ENCODE measurements at places on chromosomes 2 and 18.

DNA sequence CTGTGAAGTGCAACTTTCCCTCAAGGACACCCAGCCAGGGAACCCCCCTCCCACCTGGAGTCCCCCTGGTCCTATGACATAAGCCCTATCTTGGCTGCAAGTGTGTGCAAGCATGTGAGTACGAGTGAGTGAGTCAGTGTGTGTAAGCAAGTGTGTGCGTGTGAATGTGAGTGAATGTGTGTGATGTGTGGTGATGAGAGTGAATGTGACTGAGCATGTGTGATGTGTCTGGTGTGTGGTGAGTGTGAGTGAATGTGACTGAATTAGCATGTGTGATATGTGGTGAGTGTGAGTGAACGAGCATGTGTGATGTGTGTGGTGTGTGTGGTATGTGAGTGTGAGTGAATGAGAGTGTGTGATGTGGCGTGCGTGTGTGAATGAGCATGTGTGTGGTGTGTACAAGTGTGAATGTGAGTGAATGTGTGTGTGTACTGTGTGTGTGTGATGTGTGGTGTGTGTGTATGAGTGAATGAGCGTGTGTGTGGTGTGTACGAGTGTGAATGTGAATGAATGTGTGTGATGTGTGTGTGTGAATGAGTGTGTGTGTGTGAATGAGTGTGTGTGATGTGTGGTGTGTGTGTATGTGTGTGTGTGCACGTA is 68.8 kb upstream of the SMAD7 start:
- DNase-seq: no peak

GRCh38 chr2:171530378-171530777 is 8.1 kb downstream of the CYBRD1 start:
- no peak for DNase-seq

DNA sequence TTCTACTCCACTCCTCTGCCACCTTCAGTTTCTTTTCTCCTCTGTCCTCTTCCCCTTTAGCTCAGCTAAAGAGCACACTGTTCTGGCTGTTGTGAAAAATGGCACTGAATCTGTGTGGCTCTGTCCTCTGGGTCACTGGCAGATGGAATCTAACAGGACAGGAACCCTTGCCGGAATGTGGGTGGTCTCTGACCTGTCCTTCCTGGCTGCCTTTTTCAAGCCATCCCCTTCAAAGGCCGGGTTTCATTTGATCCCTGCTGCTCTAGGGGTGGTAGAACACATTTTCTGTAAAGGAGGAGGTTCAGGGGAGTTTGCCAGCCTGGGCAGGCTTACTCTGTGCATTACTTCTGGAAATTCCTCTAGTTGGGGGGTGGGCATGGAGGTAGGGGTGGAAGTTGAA is 29.9 kb downstream of the MTCL1 start:
- DNase-seq: no peak

DNA sequence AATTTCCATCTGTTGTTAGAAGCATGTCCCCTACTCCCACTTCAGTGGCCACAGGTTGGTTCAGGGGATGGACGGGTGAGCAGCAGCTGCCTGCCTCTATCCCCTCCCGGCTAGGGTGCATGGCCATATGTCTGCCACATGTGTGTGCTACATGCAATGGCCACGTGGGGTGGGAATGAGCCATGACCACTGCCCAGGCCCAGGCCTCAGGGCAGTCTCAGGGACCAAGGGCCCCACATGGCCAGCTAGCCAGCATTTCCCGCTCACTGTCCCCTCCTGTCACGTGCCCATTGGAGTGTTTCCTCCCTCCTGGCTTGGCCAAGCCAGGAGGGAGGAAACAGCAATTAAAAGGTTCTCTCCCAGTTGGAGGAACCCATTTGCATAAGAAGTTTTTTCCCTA is 117.1 kb downstream of the KCNS3 start:
- DNase-seq: no peak

- no peak for DNase-seq
Observed at GRCh38 chr2:118224895-118225311, 136.6 kb downstream of the INSIG2 start.

GRCh38 chr2:219214141-219214540 is 4.6 kb downstream of the ABCB6 start:
- no peak for DNase-seq

DNA sequence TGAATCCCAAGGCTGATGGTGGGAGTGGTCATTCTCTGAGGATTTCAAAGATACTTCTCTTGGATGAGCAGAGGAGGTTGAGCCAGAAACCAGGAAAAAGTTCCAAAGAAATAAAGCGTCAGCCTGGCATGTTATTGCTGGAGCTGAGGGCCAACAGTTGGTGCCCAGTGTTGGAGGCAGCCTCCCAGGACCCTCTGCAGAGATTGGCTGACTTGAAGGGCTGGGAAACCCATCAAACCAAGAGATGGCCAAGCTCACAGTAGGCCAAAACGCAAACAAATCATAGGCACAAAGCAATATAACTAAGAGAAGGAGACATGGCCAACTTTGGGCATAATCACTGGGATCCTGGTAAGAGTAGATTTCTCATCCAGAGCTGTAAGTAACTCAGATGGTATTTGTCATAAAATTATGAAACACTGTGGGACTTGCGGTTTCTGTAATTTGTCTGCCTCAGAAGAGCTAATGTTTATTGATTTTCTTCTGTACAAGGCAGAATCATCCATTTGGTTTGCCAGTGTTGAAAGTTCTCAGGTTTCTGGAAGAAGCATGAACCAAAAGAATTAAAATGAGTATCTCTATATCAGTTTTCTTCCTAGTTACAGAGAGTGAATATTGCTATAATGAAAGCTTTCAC is 108.3 kb downstream of the ATL2 start:
- no peak for DNase-seq

- peak; percentile 8 for DNase-seq
Observed at GRCh38 chr18:7567474-7568425, 634 bp downstream of the PTPRM start.

GRCh38 chr2:233973786-233974185 is 56.6 kb downstream of the TRPM8 start:
- DNase-seq: no peak

DNA sequence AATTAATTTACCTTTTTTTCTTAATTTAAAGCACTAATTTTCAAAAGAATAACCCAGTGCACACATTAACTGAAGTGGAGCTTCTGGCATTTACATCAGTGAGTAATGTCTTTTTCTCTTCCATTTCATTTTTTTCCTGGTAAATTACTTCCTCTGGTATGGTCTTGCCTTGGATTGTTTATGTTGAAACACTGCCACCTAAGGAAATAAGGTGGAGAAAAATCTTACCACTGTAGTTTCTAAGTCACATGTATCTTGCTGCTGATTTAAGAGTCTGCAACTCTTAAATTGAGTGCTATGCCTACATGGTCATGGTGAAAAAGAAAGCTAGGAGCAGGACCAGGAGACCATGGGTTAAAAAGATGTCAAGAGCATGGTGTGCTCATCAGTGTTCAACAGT is 51.0 kb downstream of the TTC27 start:
- no peak for DNase-seq

GRCh38 chr2:29108225-29108624 is 7.0 kb upstream of the CLIP4 start:
- no peak for DNase-seq

- DNase-seq: no peak
Observed at GRCh38 chr2:112607680-112608438, 23.4 kb downstream of the CHCHD5 start.

GRCh38 chr2:87996570-87996969 is 19.8 kb downstream of the RNU2-63P start:
- no peak for DNase-seq

DNA sequence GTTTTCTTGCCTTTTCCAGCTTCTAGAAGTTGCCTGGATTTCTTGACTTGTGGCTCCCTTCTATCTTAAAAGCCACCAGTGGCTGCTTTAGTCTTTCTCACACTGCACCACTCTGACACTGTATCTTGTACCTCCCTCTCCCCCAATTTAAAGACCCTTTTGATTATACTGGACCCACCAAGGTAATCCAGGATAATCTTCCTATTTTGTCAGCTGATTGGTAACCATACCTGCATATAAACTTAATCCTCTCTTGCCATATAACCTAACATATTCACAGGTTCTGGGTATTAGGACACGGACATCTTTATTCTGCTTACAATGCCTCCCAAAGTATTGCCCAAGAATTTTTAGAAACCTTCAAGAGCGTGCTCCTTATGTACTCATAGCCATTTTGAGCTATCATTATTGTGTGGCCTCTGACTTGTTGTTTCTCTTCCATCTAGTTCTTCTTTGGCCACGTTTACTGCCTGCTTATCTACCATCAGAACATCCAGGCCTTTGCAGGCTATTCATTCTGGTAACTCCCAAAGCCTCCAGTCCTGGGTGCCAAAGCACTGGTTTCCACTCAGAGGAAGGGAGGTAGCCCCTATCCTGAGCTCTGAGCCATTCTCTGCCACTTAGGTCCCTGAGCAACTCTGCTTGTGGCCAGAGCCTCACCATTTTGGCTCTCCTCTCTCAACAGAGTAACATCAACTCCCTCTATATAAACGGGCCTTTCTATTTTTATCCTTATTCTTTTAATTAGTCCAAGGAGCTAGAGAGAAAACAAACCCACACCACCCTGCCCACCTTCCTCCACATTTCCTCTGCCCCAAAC is 70.8 kb downstream of the MYO3B start:
- no peak for DNase-seq

DNA sequence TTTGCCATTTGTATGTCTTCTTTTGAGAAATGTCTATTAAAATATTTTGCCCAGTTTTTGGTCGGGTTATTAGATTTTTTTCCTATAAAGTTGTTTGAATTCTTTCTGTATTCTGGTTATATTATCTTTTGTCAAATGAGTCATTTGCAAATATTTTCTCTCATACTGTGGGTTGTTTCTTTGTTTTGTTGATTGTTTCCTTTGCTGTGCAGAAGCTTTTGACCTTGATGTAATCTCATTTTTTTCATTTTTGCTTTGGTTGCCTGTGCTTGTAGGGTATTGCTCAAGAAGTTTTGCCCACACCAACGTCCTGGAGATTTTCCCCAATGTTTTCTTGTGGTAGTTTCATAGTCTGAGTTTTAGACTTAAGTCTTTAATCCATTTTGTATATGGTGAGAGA is 245.7 kb downstream of the ADCYAP1 start:
- no peak for DNase-seq
